ENCODE measurements at places on chromosomes 16 and 17. TPM values are rescaled to one million over a fixed set of nuclear protein-coding genes. Genes with fewer than 3 reads are reported as not detected.

The RAB26 gene
- total RNA-seq = 0.86 TPM

The USP36 gene
- 29.6 TPM for total RNA-seq

The ZP2 gene
- total RNA-seq = not detected

The PDE6G gene
- total RNA-seq = 1.4 TPM

The ZNF423 gene
- total RNA-seq = 0.25 TPM

The CORO6 gene
- total RNA-seq = 0.42 TPM

The DNASE1L2 gene
- total RNA-seq = 0.44 TPM

The TMEM114 gene
- total RNA-seq = not detected

The IL34 gene
- 1.4 TPM for total RNA-seq

The C16orf74 gene
- not detected for total RNA-seq

The CAVIN1 gene
- total RNA-seq = 25.5 TPM

The C16orf89 gene
- 0.97 TPM for total RNA-seq

Data from HepG2 (cell line).